Stimulated activated CD4-positive, alpha-beta T cell treated with anti-CD3 and anti-CD28 coated beads, Interleukin-2, amount 100 ng/mL, for 4 hours (primary cell): ENCODE measurements at places on chromosomes 7 and 10.

DNA sequence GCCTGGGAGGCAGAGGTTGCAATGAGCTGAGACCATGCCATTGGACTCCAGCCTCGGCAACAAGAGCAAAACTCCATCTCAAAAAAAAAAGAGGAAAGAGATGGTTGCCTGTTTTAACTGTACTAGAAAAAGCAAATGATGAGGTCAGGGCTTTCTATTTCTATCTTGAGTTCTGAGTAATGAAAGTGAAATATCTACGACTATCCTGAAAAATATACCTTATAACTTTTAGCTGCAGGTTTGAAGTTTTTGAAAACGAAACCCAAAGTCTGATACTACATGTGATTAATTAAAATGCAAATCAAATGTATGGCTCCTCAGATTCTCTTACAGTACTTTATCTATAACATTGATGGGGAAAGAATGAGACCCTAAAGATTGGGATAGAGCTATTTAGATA, 636.2 kb upstream of the LRRN3 start:
- no peak for DNase-seq

GRCh38 chr7:100126239-100126930, 382 bp upstream of the MBLAC1 start:
- peak; percentile 18 for DNase-seq

- DNase-seq: no peak
Measured at GRCh38 chr10:82914655-82915136, 1039.7 kb downstream of the NRG3 start.

DNA sequence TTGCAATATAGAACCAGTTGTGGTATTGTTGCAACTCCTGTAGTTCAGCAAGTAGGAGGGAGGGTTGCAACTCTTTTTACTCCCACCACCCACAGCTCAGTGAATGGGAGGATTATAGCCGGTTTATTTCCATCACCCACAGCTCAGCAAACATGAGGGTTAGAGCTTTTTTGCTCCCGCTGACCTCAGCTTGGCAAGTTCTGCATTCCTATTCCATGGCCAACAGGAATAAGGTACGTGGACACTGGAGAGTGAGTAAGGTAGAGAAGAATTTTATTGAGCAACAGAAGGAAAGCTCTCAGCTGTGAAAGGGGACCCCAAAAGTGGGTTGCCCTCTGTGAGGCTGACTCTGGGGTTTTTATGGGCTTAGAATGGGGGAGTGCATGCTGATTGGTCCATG, 167.1 kb upstream of the SMIM30 start:
- no peak for DNase-seq

- no peak for DNase-seq
Measured at GRCh38 chr7:155983176-155983815, 171.0 kb upstream of the SHH start.

DNA sequence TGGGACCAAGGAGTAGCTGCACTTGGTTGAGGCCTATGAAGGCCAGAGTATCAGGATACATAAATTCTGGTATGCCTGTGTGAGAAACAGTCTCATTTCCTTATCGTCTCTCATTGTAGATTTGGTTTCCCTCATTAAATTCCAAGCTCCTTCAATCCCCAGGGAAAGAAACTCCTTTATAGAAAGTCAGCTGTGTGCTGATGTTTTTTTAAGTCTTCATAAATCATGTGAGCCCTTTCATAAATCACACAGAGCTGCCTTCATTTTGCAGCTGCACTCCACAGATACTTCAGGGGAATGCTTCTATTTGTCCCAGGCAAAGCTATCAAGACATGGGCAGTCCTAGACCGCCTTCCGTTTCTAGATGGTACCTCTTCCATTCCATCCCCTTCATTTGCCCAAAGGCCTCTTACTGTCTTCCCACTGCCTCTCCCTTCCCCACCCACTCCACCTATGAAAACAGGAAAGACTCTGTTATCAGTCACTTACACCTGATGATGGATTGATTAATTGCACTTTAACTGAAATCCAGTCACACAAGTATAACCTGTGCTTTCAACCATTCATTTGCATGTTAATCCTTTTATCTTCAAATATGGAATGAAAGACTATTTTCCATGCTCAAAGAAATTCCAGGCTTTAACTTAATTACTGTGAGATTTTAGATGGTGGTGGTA, 290.2 kb downstream of the C7orf25 start:
- DNase-seq: no peak

GRCh38 chr10:8103543-8103942, 49.1 kb downstream of the GATA3 start:
- DNase-seq: no peak

DNA sequence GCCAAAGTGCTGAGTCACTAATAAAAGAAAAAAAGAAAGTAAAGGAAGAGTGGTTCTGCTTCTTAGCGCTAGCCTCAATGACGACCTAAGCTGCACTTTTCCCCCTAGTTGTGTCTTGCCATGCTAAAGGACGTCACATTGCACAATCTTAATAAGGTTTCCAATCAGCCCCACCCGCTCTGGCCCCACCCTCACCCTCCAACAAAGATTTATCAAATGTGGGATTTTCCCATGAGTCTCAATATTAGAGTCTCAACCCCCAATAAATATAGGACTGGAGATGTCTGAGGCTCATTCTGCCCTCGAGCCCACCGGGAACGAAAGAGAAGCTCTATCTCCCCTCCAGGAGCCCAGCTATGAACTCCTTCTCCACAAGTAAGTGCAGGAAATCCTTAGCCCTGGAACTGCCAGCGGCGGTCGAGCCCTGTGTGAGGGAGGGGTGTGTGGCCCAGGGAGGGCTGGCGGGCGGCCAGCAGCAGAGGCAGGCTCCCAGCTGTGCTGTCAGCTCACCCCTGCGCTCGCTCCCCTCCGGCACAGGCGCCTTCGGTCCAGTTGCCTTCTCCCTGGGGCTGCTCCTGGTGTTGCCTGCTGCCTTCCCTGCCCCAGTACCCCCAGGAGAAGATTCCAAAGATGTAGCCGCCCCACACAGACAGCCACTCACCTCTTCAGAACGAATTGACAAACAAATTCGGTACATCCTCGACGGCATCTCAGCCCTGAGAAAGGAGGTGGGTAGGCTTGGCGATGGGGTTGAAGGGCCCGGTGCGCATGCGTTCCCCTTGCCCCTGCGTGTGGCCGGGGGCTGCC, at the start of gene IL6:
TSS of gene IL6 (plus strand) at position 294 of the 807 bp plus-strand sequence. CDS start at position 357, 63 bp downstream.
- DNase-seq: no peak

GRCh38 chr10:75367021-75367487, 34.5 kb downstream of the ZNF503 start:
- no peak for DNase-seq

DNA sequence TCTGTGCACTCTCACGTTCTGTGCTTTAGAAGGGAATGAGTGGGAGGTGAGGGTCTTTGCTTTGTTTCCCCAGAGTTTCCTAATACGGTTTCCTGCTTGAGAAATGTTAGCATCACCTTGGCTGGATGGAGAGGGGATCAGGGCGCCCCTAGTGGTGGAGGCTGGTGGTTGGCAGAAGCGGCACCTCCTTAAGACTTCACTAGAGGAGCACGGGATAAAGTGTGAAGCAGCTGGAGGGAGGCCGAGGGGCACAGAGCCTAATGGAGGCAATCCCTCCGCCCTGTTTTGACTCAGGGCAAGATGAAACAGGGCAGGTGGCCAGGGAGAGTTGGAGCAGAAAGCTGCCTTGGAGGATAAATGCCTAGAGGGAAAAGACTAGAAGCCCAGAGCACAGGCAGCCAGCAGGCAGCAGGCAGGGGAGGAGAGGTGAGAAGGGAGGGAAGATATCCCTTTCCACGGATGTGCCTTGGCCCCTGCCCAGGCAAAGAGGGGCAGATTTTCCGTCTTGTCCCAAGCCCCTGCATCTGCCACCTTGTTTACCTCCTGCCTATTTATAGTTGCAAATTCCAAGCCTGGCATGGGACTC, 56.0 kb upstream of the BTRC start:
- DNase-seq: peak; percentile 49

GRCh38 chr7:155763691-155764437, 48.4 kb downstream of the SHH start:
- peak; percentile 31 for DNase-seq

DNA sequence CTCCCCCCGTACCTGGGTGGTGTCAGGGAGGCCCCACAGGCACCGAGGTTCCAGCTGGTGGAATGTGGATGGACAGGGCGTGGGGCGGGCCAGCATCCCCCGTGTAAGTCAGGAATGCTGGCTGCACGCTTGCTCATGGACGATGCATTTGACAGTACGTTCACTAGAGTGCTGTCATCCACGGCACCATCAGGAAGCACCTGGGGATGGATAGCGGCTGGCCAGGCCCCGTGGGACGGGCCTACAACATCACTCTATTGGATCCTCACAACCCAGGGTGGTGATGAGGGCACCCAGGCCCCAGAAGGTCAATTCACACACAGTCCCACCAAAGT, 63.6 kb downstream of the INSIG1 start:
- no peak for DNase-seq

- no peak for DNase-seq
Measured at GRCh38 chr10:126334272-126334671, 54.0 kb downstream of the ADAM12 start.

DNA sequence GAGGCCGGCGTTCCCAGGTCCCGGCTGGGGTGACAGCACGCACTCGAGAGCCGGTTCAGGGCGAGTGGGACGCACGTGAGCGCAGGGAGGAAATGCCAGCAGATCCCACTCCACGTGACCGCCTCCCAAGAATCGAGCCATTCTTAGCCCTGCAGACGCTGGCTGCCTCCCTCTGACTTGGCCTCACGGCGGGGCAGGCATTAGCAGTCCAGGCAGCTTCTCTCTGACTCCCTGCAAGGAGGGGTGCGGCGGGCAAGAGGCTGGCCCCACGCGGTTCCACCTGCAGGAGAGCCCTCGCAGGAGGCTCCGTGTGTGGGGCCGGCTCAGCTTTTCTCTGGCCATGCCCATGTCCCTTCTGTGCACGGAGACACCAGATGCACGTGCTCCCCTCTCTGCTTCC, 10.1 kb downstream of the GPR146 start:
- DNase-seq: no peak

- DNase-seq: no peak
Measured at GRCh38 chr7:92325858-92326257, 80.1 kb downstream of the ANKIB1 start.

DNA sequence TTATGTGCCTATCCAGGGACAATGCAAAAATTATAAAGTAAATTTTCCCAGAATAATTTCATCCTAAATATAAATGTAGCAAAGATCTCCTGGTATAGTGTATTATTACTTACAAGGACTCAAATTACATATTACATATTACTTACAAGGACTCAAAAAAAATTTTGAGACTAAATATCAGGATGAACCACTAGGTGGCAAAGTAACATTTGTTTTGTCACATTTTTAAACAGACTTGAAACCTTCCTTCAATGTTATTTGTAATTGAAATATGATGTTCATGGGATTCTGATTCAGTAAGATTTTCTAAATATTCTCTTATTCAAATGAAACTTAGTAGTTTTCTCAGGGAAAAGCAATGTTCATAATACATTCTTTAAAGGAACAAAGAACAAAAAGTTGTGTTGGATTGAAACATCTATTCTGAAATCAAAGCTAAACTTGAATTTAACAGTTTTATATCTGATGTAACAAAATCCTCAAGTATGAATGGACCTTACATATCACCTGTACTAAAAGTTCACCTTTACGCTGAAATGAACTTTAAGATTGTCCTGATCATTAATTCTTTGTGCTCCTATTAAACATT, 74.3 kb upstream of the GNAI1 start:
- DNase-seq: no peak

DNA sequence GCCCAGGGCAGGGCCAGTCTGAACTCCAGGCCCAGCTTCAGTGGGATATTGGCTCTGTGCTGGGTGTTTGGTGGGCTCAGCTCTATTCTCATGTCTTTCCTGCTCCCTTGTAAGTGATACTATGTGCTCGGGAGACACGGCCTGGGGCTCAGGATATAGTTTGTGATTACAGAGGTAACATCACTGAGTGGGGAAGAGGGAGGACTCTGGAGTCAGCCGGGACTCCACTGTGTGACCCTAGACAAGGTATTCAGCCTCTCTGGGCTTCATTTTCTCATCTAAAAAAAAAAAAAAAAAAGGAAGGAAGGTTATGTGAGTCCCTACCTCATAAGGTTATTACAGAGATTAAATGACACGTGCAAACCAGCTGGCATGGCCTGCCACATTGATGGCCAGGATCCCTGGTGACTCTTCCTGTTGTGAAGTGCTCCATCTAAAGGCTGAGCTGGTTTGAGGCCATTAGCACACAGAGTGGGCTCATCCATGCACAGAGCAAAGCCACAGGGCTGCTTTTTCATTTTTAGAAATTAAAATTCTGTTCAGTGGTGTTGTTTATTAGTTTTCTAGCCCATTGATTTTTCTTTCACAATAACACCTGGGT, 15.7 kb downstream of the SLC13A4 start:
- no peak for DNase-seq

DNA sequence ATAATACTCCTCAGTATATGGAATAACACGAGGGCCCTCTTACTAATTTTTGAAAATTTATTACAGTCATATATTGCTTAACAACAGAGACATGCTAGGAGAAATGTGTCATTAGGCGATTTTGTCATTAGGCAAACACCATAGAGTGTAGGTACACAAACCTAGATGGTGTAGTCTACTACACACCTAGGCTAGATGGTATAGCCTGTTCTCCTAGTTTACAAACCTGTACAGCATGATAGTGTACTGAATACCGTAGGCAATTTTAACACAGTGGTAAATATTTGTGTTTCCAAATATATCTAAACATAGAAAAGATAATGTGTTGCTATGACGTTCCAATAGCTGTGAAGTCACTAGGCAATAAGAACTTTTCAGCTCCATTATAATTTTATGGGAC, 12.8 kb downstream of the OR2F1 start:
- no peak for DNase-seq

- DNase-seq: no peak
Measured at GRCh38 chr10:133237588-133238465, at the start of gene VENTX. Gene VENTX, plus strand, starts transcription at chr10:133237855. Its CDS starts 60 bp downstream, at chr10:133237915.

DNA sequence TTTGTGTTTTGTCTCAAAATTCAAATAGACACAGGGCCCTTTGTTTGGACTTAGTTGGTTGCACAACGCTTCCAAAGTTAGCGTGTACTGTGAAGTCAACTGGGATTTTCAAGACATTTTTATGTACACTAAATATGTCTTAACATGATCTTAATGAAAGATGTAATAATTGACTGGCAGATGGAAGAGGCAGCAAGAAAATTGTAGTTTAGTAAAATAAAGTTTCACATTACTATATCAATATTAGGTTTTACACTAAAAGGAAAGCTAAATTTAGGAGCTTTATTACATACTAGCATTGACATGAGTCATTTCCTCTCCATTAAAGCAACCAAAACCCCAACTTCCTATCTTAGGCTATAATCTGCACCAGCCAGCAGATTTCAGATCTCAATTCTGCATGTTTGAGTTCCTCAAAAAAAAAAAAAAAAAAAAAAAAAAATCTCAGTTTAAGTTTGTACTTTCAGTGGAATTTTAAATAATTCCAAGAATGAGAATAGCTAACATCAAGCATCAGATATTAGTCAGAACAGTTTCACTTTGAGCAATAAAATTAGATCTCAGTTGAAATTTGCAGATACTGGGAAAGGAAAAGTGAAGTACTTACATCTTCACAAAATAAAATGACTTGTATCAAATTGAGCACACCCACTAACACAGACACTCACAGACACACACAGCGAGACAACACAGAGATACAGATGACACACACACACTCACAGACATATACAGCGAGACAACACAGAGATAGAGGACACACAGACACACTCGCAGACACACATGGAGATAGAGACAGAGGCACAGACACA, 346.6 kb upstream of the KLF6 start:
- DNase-seq: no peak
